Stimulated activated CD4-positive, alpha-beta T cell treated with anti-CD3 and anti-CD28 coated beads, TNF-alpha, amount 100 ng/mL, for 4 hours (primary cell): ENCODE measurements at places on chromosomes 7 and 10.

DNA sequence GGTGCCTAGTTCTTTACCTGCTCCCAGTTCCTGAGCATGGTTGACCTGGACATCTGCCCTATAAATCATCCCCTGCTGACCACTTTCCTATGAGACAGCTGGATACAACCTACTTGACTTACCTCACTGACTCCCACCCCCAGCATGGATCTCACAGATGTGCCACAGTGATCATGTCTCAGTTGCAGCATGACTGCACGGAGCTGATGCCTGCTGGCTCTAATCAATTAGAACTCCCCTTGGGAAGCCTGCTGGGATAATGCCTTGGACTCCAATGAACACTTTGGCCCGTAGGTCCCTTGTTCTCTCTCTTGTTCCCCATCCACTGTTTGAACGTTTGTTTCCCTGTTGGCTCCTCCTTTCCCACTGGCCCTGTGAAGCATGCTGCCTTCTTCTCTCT lies 271.2 kb upstream of the IGFBP3 start:
- no peak for DNase-seq

GRCh38 chr10:60316029-60316428 lies 73.6 kb downstream of the ANK3 start:
- DNase-seq: no peak

DNA sequence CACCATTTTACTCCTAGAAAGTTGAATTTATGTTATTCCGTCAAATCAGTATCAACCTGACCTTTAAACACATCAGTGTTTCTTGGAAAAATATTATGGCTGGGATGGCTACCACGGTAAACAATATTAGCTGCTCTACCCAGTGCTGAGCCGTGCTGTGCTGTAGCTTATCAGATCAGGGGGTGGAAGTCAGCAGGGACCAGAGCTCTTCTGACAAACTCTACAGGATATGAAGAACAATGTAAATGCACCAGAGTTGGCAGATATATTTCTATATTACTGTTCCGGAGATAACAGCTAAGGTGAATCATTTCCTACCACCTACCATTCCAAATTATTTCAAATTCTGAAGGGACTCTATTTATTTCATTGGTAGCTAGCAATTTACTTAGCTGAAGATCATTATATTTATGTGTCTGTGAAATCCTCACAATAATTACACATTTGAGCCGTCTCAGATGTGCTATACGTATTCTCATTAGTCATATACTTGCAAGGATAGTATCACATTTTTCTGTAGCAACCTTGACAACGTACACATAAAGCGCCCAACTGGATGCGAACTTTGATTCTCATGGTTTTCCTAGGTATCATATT lies 76.5 kb downstream of the TEX36 start:
- DNase-seq: no peak

DNA sequence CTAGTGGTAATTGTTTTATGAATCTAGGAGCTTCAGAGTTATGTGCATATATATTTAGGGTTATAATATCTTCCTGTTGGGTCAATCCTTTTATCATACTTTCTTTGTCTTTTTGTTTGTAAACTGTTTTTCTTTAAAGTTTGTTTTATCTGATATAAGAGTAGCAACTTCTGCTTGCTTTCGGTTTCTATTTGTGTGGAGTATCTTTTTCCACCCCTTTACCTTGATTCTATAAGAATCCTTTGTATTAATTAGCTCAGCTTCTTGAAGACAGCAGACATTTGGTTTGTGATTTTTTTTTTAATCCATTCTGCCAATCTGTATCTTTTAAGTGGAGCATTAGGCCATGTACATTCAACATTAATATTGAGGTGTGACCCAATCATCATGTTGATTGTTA lies 9.3 kb downstream of the CASP7 start:
- no peak for DNase-seq

DNA sequence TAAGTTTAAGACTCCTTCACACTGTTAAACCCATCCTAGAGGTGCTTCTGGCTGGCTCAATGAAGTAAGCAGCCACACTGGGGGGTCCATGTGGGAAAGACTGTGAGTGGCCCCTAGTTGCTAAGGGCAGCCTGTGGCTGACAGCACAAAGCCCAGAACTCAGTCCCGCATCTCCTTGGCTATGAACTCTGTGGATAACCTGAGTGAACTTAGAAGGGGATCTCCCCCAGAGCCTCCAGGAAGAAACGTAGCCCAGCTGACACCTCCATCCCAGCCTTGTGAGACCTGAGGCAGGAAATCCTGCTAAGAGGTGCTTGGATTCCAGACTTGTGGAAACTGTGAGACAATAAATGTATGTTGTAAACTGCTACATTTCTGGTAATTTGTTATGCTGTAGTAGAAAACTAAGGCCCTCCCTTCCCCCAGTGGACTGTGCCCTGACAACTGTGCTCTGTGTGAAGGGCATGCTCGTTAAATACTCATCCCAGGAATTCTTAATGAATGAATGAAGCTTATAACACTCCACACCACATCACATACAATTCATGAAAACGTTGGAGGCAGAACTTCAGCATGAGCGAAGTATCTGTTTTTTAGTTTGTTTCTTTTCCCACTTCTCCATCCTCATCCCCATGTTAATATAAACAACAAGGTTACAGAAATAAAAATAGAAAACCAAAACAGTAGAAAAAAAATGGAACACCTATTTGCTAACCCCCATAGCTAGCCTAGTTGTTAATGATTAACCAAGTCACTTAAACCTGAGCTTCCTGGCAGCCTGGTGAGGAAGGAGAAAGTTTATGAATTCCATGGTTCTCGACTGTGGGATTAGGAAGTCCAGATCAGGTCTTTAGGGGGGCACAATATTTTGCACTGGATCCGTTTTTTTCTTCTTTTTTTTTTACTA lies 36.8 kb upstream of the AOAH start:
- no peak for DNase-seq

DNA sequence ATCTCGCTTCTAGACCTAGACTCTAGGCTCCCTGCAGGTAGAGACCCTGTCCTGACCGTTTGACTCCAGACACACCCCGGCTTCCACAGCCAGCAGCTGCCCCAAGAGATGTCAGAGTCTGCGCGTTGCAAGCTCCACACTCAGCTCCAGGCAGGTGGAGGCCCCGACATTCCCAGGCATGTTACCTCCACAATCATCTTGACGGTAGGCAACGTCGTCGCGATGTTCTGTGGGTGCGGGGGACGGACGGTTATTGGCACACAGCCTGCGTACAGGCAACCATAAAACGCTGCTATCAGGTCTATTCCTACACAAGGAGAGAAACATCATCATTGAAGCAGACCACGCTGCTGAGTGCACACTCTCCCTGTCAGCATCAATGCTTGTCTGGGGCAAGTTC lies 213.2 kb downstream of the ZMYND11 start:
- DNase-seq: no peak

DNA sequence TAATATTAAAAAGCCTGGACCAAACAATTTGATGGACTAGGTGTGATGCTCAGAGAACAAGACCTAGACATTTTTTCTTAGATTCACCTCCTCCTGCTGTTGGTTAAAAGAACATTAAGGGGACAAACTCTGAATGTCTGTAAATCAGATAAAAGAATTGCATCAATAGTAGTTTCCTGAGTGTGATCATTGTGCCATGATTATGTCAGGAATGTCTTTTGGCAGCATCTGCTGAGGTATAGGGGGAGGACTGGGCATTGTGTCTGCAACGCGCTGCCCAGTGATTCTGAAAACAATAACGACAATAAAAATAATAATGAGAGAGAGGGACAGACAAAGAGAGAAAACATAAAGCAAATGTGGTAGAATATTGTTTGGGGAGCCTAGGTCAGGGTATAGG lies 6.9 kb downstream of the C7orf57 start:
- no peak for DNase-seq

GRCh38 chr10:14971867-14972448 lies 12.8 kb downstream of the MEIG1 start:
- no peak for DNase-seq

DNA sequence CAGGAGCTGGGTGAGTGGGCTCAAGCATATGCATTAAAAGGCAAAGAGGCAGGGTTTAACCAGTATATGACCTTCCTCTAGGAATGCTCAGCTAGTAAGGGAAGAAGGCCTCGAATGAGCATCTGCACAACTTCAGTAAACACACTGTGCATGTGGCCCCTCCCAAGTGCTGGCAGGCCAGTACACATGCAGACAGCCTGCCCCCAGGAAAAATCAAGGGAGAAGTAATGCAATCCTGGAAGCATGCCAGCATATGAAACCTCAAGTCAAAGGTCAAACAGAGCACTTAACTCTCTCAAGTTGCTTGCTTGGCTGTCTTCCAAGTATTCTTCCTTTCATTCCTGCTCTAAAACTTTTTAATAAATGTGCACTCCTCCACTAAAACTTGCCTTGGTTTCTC lies 208.4 kb downstream of the ACTR3B start:
- DNase-seq: no peak
